ENCODE measurements at places on chromosomes 1 and 21.
A peak's percentile ranks its signal among the peaks of the same experiment; 100 is the strongest.

- DNase-seq: no peak
Measured at GRCh38 chr1:3482378-3482849, 27.9 kb downstream of the ARHGEF16 start.

- DNase-seq: peak; percentile 68
Measured at GRCh38 chr1:1435106-1435903, at the start of gene VWA1. Gene VWA1 (plus strand): TSS chr1:1435690. CDS start chr1:1435749, 59 bp downstream.

- peak; percentile 79 for DNase-seq
Measured at GRCh38 chr1:220690140-220691052, at the start of gene C1orf115. Gene C1orf115 (plus strand): TSS chr1:220690363. CDS start chr1:220690403, 40 bp downstream.

DNA sequence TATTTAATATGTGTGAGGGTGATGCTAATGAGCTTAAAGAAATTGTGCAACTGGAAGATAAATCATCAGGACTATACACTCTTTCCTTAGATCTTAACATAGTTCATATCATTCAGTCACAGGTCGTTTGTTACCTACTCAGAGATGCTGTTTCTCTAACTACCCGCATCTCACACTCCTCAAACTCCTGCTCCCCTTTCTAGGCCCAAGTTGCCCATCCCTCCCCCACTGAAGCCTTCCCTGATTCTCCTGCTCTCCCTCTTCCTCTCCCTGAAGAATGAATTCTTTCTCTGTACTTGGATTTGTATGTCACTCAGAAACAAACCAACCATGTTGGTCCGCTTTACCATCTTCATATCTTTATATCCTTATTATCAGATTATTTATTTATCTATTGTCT lies 9.1 kb downstream of the SH3GLB1 start:
- no peak for DNase-seq

DNA sequence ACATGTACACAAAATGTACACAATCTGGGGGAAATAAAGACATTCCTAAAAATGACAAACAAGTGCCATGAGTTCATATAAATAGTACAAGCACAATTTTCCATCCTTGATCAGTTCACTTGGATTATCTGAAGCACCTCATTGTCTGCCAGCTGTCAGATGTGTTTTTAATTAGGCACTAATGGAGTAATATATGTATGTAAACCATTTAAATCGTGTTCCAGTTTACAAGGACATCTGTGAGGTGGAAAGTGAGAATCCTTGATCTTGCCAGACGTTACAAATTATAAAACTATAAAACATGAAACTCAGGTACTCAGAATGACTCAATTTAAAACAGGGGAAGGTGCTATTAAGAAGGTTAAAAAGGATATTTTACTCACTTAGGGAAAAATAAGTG lies 1312.2 kb downstream of the PLA2G4A start:
- DNase-seq: no peak

- DNase-seq: no peak
Measured at GRCh38 chr1:191707288-191707687, 451.0 kb upstream of the RGS18 start.

DNA sequence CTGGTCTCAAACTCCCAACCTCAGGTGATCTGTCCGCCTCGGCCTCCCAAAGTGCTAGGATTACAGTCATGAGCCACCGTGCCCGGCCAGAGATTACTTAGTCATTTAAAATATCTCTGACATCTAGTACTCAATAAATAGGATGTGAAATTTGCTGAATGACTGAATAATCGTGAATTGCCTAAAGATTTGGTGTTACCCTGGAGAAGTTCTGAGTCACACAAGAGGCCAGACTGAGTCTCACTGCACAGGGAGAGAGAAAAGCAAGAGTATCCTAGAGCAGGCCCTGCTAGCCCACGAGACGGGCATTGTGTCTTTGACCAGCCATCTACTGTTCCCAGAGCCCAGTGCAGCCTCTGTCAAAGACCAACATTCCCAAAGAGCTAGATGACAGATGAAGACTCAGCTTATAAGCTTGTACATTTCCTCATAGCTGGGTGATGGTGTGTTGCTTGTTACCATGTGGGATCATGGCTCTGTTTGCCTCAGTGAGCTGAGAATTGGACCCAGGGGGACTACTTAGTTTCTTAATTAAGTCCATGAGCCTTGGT lies 5.6 kb upstream of the EIF4G3 start:
- no peak for DNase-seq

DNA sequence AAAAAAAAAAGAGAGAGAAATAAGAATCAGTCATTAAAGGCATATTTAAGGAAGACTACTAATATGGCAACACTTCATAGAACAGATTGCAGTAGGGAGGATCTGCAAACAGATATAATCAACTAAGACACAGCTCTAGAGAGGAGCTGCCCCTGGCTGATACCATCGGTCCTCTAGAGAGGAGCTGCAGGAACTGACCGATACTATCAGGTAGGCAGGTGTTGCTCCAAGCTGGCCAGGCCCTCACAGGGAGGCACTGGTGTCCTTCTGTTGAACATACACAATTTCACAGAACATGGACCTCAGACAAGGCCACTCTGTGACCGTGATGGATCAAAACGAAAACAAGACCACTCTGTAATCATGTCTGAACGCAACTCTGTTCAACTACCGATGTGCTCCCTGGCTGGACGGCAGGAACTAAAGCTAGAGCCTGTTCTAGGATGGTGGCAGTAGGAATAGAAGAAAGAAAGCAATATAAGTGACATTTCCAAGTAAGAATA lies 15.5 kb downstream of the SMYD3 start:
- no peak for DNase-seq

GRCh38 chr1:152436593-152437496 lies 22.8 kb upstream of the CRNN start:
- DNase-seq: no peak

DNA sequence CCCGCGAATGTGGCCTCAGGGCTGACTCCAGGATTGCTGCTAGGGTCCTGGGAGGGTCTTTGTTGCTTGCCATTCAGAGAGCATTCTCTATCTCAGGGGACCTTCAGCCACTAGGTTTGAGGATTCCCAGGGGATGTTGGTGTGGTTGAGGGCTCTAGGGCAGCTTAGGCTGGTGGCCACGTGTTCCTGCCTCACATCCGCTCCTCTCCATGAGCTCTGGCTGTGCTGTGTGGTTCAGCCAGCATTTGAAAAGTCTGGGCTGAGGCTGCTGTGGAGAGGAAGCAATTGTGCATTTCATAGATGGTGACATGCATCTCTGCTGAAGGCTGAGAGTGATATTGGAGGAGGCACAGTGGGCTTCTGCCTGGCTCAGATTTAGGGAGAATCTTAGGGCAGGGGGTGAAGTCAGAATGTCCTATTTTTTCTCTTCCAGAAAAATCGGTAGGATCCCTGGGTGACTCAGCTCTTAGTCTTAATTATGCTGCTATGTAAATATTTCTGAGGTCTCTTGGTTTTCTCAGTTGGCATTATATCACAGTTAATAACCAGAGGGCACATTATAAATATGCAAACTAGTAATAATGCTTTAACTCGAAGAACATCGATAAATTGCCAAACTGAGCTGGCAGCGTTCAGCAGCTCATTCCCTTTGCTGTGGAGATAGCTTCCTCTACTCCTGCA lies 182.3 kb downstream of the CAMTA1 start:
- no peak for DNase-seq

GRCh38 chr1:227459326-227459841 lies 104.0 kb upstream of the ZNF678 start:
- DNase-seq: no peak

- DNase-seq: peak; percentile 80
Measured at GRCh38 chr1:37682334-37682987, 9.9 kb upstream of the CDCA8 start.

- no peak for DNase-seq
Measured at GRCh38 chr1:92968138-92969032, 7.1 kb upstream of the DIPK1A start.

- no peak for DNase-seq
Measured at GRCh38 chr1:28301368-28302174, 27.3 kb upstream of the MED18 start.

DNA sequence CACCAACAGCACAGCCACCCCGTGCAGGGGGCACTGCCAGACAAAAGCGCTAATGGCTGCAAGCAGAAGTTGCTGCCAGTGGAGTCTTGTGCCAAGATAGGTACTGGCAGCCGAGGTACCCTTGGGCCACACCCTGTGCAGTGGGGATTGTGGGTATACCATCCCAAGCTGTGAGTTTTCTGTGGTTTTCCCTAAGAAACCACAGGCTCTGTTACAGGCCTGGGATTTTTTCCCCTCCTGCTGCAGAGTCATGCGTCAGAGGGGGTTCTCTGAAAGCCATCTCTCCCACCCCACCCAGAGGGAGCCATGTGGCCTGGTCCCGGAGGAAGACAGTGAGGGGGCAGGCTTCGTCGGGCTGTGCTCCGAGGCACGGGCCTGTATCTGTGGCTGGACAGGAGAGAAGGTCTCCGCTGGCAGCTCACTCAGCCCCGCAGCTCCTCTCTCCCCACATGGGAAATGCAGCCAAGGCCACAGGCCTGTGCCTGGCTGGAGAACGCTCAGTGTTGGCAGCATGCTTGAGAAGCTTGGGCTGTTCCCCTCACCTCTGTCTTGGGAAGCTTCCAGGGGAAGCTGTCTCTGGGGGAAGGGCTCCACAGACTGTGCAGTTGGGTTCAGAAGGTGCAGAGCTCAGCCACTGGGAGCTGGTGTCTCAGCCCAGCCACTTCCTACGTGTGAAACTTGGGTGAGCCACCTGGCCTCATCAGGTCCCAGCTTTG lies 42.5 kb downstream of the NEK2 start:
- DNase-seq: no peak

DNA sequence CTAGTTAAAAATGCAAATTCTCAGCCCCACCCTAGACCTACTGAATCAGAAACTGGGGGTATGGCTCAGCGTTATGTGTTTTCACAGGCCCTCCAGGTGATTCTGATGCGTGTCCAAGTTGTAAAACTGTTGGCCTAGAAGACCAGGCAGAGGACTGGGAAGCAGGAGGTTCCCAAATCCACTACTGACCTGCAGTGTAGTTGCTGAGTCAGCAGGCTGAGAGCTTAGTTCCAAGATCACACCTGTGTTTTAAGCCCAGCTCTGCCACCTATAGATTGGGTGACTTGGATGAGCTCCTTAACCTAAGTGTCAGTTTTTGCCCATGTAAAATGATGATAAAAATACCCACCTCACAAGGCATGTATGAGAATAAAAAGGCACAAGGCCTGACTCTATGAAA lies 4.1 kb downstream of the GRHL3 start:
- DNase-seq: no peak

DNA sequence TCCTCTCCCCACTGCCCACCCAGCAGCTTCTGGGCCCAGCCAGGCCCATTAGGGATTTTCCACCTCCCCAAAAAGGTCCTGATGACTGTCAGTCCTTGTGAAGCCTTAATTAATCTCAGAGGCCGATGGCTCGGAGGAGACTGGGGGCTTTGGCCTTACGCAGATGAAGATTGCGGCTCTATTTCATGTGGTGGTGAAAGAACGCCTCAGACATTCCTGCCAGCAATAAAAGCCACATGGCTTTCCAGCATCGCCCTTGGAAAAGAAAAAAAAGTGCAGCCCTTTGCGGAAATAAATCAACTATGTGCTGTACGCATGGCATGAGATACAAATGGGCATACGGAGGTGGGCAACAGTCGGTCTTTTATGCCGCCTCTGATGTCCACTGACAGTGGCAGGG lies 6.6 kb upstream of the RUNX3 start:
- DNase-seq: no peak

DNA sequence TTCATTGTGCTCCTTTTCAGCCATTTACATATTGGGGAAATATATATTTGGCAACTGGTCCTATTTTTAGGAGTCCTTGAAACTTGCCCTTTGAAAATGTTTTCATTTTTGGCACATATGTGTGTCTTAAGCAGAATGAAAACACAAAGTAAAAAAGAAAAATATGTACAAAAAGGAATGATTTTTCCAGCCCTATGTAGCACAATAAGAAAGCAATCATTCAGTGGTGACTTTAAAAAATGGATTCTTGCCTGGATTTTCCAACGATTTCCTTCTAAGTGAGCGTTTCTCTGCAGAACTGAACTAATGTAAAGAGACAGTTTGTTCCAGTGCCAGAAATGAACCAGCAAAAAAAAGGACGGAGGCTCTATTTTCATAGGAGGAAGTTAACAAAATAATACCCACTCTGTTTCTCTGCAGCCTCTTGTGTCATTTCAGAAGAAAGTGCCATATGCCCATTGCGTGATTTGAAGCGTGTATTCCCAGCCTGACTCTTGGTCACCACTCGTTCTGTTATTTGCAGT lies 340.1 kb downstream of the SETD4 start:
- no peak for DNase-seq

DNA sequence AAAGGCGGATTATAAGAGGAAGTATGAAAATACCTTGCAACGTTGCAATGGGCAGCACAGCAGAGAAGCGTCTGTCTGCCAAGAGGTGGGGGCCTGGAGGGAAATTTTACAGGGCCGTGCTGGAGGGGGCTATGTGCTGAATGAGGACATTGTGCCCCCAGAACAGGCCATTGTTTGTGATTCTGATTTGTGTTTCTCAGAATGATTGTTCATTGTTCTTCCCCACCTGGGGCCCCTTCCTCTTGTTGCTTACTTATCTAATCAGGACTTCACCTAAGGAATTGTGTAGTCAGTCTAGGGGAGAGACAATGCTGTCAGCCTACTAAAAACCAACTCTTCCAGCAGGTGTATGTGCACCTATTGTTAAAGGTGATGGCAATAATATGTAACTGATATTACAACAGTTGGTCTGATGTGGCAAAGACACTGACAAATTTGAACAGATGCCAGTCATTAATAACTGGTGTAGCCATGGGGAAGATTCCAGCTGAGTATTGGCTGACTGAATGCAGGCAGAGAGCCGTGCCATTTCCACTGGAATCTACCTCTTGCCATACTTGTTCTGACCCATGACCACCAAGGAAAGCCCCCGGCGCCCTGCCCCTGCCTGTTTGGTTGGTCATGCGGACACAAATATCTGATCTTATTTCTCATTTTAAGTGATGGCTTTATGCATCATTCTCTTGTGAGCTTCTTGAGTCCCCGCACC lies 45.2 kb upstream of the PSEN2 start:
- no peak for DNase-seq

- no peak for DNase-seq
Measured at GRCh38 chr1:59149435-59149834, 147.5 kb upstream of the FGGY start.

- no peak for DNase-seq
Measured at GRCh38 chr1:206465951-206466350, 4.3 kb upstream of the IKBKE start.

DNA sequence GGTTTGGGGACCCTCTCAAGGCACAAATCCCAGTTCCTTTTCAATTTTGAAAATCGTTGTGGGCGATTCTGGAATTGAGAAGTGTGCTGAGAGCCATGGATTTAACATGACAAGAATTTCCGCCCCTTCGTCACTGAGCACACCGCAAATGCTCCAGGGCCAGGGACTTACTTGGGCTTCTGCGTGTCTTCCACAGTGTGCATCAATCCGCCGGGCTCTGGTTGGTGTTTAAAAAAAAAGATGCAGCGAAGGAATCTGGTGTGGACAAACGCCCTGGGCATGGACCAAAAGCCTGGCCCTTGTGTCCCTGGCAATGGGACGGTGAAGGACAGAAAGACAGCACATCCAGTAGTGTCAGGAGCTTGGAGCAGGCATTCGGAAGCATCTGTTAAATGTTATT lies 696 bp upstream of the CLDN14 start:
- no peak for DNase-seq

DNA sequence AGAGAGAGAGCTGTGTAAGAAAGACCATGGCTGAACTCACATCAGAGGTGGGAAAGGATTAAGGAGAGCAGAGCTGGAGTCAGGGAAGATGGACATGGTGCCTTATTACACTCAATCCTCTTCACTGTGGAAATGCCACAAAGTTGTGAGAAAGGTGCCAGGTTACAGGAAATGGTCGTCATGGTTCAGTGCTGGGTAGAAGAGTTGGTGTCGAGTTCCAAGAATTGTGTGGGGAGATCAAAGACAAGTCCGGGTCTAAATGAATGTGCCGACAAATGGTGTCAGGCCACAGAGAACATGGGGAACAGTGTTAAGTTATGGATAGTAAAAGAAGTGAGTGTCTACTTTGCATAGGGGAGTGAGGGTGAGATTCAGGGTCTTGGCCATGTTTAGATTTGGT lies 40.9 kb downstream of the LAMC2 start:
- DNase-seq: no peak

Data from activated naive CD4-positive, alpha-beta T cell treated with anti-CD3 and anti-CD28 coated beads, Interleukin-2, amount 50 U/mL, for 16 hours (primary cell).